ENCODE measurements at places on chromosomes 7 and 10.

DNA sequence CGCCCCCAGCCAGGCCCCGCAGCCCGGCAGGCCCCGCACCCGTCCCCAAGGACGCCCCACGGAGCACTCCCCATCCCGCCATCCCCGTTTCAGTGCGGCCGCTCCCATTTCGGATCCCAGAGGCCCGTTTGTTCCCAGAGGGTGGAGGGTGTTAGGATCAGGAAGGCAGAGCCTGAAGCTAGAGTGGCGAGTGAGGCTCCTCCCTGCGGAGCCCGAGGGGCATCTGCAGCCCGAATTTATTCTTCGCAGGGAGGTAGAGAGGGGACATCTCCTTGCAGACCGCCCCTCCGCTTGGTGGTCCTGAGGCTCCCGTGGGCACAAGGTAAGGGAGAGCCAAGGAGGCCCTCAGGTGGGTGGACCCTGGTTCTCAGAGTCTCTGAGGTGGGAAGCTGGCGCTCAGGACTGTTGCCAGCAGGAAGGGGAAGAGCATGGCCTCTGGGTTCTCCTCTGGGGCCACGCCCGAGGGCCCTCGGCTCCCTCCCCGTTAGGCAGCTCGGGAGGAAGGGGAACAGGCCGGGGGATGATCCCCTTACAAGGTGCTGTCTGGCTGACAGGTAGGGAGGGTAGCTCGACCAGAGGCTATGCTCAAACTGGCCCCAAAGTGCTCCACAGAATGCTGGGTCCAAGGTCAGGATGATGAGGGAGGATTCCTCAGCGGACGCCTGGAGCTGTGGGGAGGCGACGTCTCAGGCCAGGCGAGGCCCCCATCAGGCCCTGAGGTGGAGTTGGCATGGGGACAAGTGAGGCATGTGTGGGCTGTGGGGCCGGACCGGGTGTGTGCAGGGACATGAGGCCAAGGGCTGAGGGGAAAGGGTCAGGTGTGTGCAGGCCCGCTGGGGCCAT lies 17.4 kb downstream of the POLL start:
- no peaks in the 10 kb centered on the region for H3K36me3 ChIP-seq
- no peak overlapping the region for H3K27ac ChIP-seq
- H3K4me3 ChIP-seq, result peak overlapping the region; percentile 64
- H3K4me1 ChIP-seq, result peaks cover 19% of the 10 kb centered on the region
- peaks cover 58% of the 10 kb centered on the region for H3K27me3 ChIP-seq

- no peak overlapping the region for H3K27ac ChIP-seq
- H3K4me1 ChIP-seq, result no peaks in the 10 kb centered on the region
These were observed 19.9 kb downstream of the SPAG6 start for GRCh38 chr10:22365233-22365632.

GRCh38 chr7:128876586-128876977 lies 13.9 kb downstream of the ATP6V1F start:
- no peak for DNase-seq
- H3K27me3 ChIP-seq, result no peaks in the 10 kb centered on the region
- H3K36me3 ChIP-seq, result no peaks in the 10 kb centered on the region
- no peaks in the 10 kb centered on the region for H3K4me1 ChIP-seq
- H3K4me3 ChIP-seq, result no peak overlapping the region

GRCh38 chr7:23966941-23967340 lies 256.9 kb downstream of the STK31 start:
- no peak overlapping the region for H3K4me3 ChIP-seq
- H3K36me3 ChIP-seq, result no peaks in the 10 kb centered on the region
- no peak overlapping the region for H3K27ac ChIP-seq
- DNase-seq, result no peak
- no peaks in the 10 kb centered on the region for H3K4me1 ChIP-seq
